ENCODE measurements at places on chromosomes 3 and 15.

- DNase-seq, result no peak
Observed at GRCh38 chr3:20576228-20576627, 390.2 kb upstream of the SGO1 start.

DNA sequence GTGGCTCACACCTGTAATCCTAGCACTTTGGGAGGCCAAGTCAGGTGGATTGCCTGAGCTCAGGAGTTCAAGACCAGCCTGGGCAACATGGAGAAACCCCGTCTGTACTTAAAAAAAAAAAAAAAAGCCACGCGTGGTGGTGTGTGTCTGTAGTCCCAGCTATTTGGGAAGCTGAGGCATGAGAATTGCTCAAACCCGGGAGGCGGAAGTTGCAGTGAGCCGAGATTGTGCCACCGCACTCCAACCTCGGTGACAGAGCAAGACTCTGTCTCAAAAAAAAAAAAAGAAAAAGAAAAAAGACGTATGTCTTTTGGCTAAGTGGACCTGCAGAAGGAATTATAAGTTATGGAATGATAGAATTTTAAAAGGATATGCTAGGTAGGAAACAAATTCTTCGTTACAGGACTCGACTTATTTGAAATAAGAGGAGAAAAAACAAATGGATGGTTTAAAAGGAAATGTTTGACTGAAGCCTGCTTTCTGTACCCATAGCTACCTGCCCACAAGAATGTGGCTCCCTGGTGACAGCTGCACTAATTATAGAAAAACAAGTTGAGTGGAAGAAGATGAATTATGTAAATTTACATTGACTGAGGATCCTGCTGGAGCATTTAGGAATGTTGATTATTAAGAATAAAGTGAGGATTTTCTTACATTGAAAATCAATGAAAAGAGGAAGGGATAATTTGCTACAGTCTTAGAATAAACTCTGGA is 36.0 kb upstream of the SKIL start:
- no peak for DNase-seq

DNA sequence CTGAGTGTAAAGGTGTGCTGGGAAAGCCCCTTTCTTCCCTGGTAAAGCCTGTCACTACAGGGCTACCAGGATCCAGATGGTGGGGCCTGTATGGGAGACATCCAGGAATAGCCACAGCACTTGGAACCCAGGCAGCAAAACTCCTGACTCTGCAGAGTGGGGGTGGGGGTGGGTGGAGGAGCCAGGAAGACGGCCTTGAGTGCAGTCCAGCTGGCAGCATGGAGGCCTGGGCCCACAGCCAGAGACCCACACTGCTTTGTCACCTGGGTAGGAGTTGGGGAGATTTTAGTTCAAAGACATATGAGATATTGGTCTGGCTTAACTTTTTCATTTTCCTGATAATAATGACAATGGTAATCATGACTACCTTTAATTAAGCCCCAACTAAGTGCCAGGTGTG is 116.7 kb upstream of the MRPS22 start:
- DNase-seq, result no peak

DNA sequence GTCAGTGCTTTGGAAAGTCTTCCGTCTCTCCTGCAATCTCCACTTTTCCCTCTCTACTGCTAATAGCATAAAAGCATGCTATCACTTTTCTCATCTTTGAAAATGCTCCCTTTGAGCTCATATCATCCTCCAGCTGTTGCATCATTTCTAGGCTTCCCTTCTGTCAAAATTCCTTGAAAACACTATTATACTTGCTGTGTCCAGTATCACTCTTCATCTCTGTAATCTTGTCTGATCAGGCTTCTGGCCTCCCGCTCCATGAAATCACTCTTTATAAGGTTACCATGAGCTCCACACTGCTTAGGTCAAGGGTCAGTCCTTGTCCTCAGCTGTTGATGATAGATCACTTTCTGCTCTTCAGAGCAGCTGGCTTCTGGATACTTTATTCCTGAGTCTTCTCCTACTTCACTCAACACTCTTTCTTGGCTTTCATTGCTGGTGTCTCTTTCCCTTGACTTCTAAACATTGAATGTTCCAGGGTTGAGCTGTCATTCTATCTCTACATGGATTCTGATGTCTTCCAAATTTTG is 50.9 kb upstream of the SPTSSB start:
- no peak for DNase-seq

GRCh38 chr3:4426782-4427344 is 40.2 kb downstream of the SUMF1 start:
- no peak for DNase-seq

GRCh38 chr3:104642827-104643226 is 723.9 kb upstream of the ALCAM start:
- DNase-seq, result no peak

DNA sequence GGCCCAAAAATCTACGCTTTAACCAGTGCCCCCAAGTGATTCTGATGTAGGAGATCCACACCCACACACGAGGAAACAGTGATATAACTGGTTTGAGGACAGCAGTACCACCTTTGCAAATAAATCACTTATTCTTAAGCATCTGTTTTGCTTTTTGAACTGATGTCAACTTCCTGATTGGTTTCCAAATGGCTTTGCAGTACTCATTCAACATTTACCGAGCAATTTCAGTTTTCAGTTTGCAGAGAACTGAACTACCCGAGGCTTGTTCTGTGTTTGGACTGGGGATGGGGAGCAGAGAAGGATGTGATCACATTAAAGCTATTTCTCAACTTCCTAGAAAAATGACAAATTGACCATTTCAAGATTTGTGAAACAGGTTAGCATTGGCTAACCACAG is 1.1 kb upstream of the GYG1 start:
- no peak for DNase-seq

DNA sequence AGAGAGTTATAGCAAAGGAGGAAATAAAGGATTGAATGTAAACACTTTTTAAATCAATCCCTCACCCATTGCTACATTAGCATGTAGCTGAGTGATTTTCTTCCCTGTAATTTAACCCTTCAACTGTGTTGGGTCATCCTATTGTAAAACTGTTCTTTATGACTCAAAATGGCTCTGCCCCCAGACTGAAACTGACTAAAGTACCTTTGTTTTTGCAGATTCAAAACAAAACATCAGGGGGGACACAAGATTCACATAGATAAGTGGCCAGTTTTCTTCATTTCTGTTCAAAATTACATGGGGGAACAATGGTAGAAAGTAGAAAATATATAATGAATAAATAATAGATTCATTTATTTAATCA is 268.4 kb downstream of the IGSF11 start:
- no peak for DNase-seq

- DNase-seq, result no peak
Observed at GRCh38 chr3:48423241-48423882, 6.5 kb downstream of the PLXNB1 start.

DNA sequence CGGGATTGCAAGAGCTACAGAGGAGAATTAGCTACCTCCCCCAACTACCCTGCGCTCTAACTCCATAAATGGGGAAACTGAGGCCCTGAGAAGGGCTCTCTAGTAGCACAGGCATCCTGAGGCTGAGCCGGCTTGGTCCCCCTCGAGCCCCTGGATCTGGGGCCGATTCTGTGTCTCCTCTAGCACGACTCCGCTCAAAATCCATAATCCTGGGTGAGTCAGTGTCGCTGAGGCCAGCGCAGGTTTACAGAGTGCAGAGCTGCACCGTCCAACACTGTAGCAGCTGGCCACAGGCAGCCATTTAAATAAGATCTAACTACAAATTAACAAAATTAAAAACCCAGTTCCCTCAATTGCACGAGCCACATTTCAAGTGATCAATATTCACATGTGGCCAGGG is 10.8 kb downstream of the GATA2 start:
- no peak for DNase-seq

DNA sequence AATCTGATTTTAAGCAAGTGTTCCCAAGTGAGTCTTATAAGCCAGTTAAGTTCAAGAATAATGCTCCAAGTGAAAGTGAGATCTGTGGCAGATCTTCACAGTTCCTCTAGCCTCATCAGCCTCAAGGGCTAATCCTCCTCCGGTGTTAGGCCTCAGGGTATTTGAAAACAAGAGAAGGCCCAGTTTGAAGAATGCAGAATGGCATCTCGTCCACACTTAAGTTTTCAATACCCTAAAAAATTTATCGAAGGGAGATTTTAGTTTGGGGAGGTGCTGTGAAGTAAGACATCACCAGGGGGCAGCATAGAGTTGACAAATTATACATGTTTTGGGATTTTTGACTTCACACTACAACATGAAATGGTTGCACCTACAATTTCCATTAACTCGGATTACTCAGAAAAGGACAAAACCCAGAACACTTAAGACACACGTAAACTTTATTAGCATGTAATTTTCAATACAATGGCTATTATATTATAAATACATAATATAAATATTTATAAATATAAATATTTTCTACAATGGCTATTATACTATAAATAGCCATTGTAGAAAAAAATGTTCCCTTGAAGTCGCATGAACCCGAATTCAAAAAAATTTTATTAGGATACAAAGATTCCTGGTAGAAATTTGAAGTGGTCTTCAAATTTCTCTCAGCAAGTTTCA is 2.3 kb upstream of the TMEM266 start:
- DNase-seq, result no peak

- DNase-seq, result no peak
Observed at GRCh38 chr3:89032346-89033013, 74.9 kb upstream of the EPHA3 start.

DNA sequence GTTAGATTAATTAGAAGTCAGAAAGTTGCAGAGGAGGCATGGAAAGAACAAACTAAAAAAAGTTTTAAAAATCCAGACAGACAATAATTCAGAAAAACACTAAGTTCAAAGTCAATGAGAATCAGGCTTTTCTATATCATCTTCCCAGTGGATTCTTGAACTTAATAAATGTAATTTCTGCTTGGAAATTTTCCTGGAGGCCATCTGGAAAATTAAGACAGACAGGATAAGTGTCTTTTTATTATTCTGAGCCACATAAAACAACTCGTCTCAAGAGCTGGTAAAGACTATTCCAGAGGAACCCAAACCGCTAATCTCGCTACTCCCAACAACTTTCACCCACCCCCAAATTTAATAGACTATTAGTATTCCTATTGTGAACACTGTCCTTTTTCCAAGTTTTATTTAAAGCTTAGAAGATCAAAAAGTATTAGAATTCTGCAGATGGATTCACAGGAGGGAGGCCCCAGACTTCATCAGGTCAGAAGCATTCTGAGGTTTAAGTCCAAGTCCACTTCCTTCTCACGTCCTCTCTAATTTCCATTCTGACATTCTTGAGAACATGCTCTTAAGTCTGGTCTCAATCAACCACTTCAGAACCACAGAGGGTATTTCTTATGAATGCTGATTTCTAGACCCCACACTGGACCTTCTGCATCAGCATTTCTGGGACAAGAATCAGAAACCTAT is 61.3 kb downstream of the ERC2 start:
- DNase-seq, result no peak

GRCh38 chr3:38054499-38055001 is 15.5 kb downstream of the DLEC1 start:
- no peak for DNase-seq

DNA sequence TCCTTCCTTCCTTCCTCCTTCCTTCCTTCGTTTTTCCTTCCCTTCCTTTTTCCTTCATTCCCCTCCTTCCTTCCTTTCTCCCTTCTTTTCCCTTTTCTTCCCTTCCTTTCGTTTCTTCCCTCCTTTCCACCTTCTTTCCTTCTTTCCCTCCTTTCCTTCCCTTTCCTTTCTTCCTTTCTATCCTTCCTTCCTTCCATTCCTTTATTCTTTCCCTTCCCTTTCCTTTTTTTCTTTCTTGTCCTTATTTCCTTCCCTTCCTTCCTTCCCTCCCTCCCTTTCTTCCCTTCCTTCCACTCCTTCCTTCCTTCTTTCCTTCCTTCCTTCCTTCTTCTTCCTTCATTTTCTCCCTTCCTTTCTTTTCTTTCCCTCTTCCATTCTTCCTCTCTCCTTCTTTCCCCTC is 394.6 kb downstream of the GABRB3 start:
- no peak for DNase-seq

DNA sequence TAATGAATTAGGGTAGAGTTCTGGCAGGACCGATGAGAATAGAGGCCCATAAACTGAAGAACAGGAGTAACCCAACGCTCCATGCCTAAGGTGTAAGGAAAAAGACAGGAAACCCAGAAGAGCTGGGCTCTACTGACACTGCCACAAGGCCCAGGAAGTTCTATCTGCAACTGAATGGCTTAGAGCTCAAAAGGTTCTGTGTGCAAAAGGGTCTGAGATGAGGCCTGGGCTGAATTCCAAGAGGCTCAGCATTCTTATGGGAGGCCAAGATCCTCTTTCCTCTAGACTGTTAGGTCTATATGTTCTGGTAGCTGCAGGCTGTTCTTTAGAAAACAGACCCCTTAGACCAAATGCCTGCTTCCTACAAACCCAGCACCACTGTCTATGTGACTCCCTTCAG is 30.5 kb upstream of the PRSS50 start:
- DNase-seq, result no peak

DNA sequence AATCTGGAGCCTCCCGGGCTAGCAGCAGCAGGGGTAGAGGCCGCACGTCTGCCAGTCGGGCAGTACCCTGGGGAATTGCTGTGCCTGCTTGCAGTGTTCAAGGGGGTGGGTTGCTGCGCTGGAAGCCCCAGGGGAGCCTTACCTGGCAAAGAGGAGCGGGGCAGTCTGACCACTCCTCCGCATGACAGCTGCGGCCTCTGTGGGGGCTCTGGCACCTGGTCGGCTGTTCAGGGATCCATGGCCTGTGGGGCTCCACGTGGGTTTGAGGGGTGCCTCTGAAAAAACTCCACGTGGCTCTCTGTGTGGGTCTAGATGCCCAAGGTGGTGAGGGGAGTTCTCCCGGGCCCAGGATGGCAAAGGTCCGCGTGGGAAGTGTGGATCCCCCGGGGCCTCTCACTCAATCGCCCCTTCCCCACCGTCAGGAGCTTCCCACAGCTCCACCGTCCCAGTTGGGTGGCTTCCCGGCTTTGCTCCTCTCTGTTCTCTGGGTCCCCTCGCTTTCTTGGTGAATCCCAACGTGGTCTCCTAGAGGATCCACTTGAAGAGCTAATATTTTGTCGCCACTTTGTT is 184.5 kb downstream of the EFHB start:
- DNase-seq, result no peak

DNA sequence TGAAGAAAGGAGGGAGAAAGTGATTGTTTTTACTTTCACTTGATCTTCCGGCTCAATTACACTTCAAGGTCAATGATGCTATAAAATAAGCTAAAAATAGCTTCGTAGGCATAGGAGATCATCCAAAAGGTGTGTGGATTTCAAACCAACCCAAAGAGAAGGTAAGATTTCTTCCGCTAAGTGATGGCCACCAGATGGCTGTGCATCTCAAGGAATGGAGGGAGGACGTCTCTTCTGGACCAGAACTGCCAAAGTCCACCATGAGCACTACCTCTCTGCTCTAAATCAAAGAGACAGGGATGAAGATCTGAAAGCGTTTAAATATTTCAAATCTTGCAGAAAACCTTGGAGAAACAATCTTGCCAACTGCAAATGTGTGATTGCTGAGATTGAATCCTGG is 199.1 kb upstream of the ZPLD1 start:
- DNase-seq, result no peak

GRCh38 chr15:100783291-100783690 is 96.3 kb upstream of the ALDH1A3 start:
- no peak for DNase-seq

DNA sequence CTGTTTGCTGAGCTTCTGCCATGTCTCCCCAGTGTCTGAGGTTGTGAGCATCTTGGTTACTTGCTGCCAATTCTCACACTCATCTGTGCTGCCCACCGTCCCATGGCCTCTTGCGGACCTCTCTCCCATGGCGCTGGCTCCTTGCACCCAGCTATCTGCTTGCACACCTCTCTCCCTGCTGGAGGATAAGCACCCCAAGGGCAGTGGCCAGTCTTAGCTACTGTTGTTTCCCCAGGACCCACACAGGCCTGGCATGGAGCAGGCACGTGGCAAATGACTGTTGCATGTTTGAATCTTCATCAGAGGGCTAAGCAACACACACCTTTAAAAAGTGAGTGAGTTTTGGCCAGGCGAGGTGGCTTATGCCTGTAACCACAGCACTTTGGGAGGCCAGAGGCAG is 14.7 kb downstream of the LIPC start:
- no peak for DNase-seq
